ENCODE measurements at places on chromosomes 3 and 15.

GRCh38 chr3:36784138-36784635 lies 19.8 kb upstream of the DCLK3 start:
- no peak for DNase-seq

DNA sequence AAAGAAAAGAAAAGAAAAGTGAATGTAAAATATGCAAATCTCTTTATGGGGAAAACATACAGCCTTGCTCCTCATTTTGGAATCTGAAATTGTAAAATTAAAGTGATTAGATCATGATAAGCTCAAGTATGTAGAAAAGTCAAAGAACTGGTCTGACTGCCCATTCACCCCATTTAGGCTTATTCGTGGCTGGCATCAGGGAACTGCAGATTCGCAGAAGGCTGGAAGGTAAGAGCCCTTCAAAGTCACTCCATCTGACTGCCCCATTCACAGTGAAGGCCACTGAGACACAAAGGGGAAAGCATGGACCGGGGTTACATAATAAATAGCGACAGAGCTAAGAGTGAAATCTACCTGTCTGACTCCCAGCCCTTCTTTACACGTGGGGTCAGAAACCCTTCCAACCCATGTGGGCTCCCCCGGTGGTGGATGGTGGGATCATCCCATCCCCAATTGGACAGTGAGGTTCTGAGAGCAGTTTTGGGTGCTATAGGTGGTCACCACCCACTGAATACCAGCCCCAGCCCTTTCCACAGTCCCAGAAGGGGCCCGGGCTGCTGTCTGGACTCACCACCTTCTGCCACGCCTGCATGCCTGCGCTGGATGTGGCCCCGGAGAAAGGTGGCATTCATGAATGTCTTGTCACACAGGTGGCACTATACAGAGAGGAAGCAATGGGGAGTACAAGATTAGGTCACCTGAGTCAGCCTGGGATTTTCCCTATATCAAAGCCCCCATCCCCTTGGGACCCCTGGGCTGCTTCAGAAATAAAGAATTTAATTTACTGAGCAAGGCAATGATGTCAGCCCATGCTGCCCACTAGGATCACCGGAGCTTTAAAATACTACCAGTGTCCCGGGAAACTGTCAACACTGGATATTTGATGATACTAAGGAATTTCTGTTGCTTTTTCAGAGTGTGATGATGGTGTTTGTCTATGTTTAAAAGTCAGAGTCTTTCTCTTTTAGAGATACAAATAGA lies 17.9 kb downstream of the DZIP1L start:
- DNase-seq = peak; percentile 15

DNA sequence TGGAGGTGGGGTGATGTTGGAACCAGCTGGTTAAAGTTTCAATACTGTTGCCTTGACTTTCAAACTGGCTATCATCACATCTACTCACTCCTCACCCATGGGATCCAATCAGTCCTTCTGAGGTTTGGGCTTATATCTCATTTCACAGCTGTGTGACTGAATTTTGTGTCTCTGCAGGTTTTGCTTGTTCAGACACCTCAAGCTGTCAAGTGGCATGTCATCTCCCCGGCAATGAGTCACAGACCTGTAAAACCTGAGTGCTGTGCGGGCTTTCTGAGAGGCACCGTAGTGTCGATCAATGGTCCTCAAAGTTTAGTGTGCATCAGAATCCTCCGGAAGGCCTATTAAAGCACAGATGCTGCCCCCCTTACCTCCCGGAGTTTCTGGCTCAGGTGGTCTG lies 86.4 kb upstream of the RORA start:
- no peak for DNase-seq

GRCh38 chr3:117059956-117060270 lies 350.3 kb downstream of the TUSC7 start:
- no peak for DNase-seq

GRCh38 chr15:71397377-71397776 lies 282.1 kb downstream of the THSD4 start:
- no peak for DNase-seq

DNA sequence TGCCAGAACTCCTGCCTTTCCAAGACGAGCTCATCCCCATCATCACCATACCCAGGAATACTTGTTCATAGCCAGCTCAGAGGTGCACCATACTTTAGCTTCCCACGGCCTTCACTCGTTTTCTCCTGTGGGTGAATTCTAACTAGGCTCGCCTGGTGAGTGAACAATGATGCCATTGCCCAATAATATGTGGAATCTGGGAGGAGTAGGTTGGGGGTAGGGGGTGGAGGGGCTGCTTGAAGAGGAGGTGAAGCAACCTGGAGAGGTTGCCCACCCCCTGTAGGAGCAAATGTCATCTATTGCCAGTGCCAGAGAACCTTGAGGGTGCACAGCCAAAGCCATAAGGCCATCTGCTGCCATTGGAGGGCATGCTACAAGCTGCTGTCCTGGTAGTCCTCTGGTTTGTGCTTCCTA lies 592 bp upstream of the ZNF445 start:
- no peak for DNase-seq

DNA sequence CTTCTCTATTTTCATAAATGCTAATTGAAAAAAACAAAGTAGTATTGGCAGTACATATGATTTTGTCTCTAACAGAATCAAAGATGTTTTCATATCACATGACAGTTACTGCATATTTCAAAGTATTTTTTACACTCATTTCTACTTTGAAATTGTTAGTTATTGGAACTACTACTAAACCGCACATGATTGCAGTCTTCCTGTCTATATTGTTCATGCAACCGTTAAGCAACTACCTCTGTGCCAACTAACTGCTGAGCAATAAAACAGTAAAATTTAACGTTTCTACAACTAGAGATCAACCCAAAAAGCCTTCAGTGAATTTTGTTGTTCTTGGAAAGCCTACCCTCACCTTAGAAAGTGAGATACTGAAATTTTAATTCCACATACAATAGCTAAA lies 64.2 kb downstream of the DMXL2 start:
- no peak for DNase-seq

GRCh38 chr3:167306319-167306718 lies 73.8 kb downstream of the ZBBX start:
- DNase-seq = no peak

DNA sequence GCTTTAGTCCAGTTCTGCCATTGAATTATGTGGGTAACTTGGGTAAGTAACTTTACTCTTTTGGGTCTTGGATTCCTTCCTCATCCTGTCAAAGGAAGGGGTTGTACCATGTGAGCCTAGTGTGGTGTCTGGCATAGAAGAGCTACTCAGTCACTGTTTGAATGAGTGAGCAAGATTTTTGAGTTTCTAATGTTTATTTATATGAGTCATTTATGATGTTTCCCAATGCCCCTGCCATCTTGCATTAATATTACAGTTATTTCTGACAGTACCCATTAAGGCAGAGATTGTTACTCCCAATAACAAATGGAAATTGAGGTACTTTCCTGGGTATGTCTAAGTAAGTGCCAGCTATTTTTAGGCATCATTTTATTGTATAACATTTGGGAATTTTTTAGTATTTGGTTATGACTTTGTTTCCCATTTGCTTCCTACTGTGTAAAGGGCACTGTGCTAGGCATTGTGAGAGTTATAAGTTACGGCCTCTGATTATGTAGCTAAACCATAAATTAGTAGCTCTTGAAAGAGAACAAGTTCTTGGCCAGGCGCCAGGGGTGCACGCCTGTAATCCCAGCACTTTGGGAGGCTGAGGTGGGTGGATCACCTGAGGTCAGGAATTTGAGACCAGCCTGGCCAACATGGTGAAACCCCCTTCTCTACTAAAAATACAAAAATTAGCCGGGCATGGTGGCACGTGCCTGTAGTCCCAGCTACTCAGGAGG lies 23.5 kb downstream of the NR1D2 start:
- DNase-seq = no peak

- DNase-seq = no peak
These were observed 3.5 kb downstream of the TEX55 start for GRCh38 chr3:119149484-119149883.

Data from neural progenitor cell (in vitro differentiated cells).